Stimulated activated CD8-positive, alpha-beta memory T cell treated with anti-CD3 and anti-CD28 coated beads, Interleukin-7, amount 100 ng/mL, for 48 hours (primary cell): ENCODE measurements at places on chromosomes 6 and 20.

GRCh38 chr20:38190936-38191371, 25.9 kb upstream of the TGM2 start:
- DNase-seq, result no peak

DNA sequence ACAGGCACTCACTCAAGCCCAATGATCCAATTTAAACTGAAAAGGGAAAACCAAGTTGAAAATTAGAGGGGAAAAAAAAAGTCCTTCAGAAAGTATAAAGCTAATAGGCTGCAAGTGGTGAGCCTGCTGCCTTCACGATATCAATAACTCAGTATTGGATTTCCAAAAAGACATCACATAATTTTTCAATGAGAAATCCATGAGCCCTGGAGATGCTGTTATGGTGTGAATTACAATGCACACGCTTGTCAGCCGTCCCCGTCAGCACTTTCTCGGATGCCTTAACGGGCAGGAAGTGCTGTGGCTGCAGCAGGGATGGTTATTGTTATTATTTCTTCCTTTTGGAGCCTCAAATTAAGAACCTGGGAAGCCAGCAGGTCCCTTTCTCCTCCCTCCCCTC, 138.5 kb downstream of the DHX35 start:
- no peak for DNase-seq

GRCh38 chr6:70270287-70271005, 32.4 kb downstream of the COL9A1 start:
- DNase-seq, result no peak

GRCh38 chr6:136446579-136447187, 103.5 kb downstream of the MAP7 start:
- no peak for DNase-seq

- DNase-seq, result no peak
These were observed 275.5 kb upstream of the SGK1 start for GRCh38 chr6:134593442-134593841.

GRCh38 chr6:134375220-134375580, 57.3 kb upstream of the SGK1 start:
- no peak for DNase-seq
